GOT3 (cell line): ENCODE measurements at places on chromosomes 16 and 17.

- no peak for DNase-seq
Measured at GRCh38 chr16:89784406-89784805, 32.0 kb downstream of the FANCA start.

- DNase-seq, result peak; percentile 13
Measured at GRCh38 chr17:80891397-80892018, 100.1 kb upstream of the CHMP6 start.

GRCh38 chr16:68068926-68069325 lies 16.2 kb upstream of the NFATC3 start:
- no peak for DNase-seq

GRCh38 chr16:68146585-68146984 lies 61.4 kb downstream of the NFATC3 start:
- no peak for DNase-seq

DNA sequence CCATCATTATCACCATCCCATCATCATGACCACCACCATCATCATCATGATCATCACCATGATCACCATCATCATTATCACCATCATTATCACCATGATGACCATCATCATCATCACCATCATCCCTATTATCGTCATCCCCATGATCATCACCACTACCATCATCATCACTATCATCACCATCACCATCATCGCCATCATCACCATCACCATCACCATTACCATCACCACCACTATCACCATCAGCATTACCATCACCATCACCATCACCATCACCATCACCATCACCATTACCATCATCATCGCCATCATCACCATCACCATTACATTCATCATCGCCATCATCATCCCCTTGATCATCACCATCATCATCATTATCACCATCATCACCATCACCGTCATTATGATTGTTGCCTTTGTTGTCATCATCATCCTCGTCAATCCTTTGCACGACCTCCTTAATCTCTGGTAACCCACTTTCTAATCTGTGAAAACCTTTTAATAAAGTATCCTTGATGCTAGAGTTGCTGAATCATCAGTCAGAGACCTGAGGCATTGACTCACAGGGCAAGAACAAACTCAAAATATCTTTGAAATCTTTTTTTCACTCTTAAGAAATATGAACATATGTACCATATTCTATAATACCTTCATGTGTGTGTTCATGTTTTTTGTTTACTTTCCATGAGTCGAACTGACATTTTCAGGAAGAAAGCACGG lies 116.3 kb upstream of the FOXF1 start:
- DNase-seq, result no peak

GRCh38 chr16:58421529-58421928 lies 29.3 kb downstream of the GINS3 start:
- no peak for DNase-seq

- DNase-seq, result no peak
Measured at GRCh38 chr17:16464303-16465051, 27.5 kb downstream of the LRRC75A start.

DNA sequence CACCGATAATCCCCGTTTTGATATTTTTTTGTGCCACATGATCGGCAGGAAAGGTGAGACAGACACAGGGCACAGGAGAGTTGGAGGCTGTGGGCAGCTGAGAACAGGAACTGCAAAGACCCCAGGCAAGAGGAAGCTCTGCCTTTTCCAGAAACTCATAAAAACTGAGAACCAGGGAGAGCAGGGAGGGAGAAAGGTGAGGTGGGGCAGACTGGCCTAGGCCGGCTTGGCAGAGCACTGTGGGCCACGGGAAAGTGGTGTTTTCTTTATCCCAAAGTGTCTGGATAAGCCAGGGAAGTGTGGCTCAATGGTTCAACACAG lies 11.8 kb upstream of the AXIN2 start:
- DNase-seq, result no peak

- DNase-seq, result no peak
Measured at GRCh38 chr16:73228649-73229048, 180.7 kb upstream of the ZFHX3 start.
